Common myeloid progenitor, CD34-positive (primary cell): ENCODE measurements at places on chromosomes 11 and 22.

DNA sequence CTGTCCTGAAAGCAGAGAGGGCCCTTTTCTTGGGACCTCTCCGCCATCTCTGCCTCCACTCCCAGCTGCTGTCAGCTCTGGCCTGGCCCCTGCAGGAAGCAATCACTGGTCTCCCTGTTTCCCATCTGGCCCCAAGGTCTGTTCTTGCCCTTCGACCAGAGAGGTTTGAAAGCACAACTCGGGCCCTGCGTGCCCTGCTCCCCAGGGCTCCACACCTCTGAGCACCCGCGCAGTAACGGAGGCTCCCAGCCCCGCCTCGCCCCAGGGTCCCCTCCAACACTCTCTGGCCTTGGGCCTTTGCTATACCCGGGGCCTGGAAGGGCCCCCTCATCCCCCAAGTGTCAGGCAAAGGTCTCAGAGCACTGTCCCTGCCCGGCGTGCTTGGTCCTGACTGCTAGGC, 7.8 kb upstream of the CD81 start:
- no peak for DNase-seq

GRCh38 chr11:86508604-86509587, 134.2 kb downstream of the CCDC81 start:
- DNase-seq, result no peak

DNA sequence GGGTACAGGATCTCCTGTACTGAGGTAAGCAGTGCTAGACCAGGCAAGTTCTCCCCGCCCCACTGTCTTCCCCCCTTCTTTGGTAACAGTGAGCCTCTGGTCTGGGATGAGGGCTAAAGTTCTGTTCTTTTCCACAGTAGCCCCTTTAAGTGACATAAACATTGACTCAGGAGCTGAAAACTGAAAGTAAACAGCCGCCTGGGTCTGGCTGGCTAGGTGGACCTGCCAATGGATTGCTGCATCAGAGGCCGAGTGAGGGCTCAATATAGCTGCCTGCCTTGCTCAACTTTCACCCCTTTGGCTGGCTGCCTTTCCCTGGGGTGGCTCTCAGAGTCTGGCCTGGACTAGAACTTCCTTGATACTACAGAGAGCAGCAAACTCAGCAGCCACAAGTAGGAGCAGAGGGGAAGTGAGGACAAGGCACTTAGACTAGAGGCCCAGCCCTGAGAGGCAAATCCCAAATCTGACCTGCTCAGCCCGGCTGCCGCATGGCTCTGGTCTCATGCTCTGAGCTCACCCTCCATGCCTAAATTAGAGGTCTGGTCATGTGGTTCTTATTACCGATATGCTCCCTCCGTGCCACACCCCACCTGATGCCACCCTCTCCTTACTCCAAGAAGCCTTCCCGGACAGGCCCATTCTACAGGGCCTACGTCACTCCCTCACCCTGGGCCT, 9.6 kb upstream of the UCP3 start:
- no peak for DNase-seq

DNA sequence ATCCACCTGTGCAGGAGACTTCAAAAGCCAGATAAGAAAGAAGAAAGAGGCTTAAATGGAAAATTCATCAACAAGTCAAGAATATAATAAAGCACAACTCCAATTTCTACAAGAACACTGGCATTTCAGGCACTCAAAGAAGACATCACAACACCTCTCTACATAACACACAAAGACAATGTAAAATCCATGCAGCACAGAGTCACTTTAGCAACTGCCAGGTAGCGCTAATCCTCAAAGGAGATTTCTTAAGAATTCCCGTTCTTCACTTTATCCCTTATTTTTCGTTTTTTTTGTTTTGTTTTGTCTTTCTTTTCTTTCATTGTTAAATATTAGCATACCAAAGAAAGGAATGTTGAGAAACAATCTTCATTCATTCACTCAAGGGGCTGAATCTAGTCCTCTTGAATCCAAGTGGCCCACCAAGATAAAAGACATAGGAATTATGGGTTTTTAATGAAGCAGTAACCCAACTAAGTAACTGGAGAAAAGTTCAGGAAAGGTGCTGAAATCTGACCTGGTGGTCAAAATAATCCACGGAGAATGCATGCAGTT, 95.0 kb downstream of the CADM1 start:
- no peak for DNase-seq

DNA sequence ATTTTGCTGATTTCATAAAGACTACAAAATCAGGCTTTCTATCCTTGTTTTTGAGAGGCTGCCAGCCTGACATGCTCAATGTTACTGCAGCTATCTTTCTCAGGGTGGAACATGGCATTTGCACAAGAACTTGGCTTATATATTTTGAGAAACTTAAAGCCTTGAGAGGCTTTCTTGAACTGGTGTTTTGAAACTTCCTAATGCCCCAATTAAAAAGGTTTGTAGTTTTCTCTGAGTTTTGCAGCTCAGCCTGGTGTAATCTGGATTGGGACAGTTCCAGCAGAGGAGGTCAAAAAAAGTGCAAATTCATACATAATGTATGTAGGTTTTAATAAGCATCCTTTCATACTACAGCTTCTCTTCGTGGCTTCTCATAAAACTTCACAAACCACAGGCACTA, 223.4 kb downstream of the FAM76B start:
- no peak for DNase-seq

DNA sequence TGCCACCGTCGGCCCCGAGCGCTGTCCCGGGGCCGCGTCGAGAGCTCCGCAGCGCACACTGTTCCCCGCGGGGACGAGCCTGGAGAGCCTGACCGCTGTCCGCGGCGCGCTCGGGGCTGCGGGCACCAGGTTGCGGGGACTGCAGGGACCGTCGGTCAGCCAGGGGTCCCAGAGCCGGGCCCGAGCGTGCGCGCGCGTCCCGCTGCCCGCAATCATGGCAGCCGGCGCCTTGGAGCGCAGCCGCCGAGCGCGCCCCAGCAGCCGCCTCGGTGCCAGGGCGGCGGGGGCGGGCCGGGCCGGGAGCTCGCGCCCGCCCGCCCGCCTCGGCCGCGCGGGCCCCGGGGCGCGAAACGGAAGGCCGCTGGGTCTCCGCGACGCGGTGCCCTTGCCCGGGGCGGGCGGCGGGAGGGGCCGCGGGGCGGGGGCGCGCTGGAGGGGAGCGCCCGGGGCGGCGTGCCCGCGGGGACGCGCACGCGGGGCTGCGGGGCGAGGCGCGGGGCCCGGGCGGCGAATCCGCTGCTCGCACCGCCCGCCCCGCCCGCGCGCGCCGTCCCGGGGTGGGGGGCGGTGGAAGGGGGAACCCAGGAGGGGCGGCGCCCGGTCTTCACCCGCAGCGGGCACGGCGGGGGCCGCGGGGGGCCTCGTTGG, 79.4 kb upstream of the PPARA start:
- peak; percentile 50 for DNase-seq

DNA sequence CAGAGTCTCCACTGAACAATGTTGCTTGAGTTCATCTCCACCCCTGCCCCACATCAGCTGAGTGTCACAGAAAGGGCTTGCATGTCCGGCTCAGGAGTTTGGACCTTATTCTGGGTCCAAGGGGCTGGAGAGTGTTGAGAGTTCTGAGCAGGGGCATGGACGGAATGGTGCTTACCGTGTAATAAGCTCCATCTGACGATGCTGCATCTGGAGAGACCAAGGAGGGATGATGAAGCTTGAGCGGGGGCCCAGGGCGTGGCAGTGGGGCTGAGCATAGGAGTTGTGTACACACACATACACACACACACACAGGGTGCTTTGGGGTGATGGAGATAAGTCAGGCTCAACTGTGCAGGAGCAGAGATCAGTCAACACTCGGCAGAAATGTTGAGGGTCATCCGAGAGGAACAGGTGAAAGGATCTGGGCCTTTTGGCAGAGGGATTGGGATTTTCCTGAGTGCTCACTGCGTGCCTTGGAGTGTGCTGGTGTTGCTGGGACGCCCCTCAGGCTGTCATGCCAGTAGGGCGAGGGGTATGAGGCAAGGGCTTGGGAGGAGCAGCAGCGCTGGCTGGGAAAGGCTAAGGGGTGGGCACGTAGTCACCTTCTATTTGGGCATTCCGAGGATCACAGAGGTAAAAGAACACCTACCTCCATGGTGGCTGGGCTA, 2.3 kb downstream of the USP35 start:
- DNase-seq, result no peak

DNA sequence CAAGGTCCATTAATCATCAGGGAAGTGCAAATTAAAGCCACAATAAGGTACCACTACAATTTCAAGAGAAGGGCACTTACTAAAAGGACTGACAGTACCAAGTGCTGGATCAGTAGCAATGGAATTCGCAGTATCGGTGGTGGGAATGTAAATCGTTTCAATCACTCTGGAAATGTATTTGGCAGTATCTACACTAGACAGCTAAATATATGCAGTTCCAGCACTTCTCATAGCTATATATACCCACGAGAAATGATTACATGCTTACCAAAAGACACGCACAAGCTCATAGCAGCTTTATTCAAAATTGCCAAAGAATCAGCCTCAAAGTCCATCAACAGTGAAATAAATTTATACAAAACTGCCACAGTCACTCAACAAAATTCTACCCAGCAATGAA, 4.4 kb upstream of the ZNF280B start:
- no peak for DNase-seq

DNA sequence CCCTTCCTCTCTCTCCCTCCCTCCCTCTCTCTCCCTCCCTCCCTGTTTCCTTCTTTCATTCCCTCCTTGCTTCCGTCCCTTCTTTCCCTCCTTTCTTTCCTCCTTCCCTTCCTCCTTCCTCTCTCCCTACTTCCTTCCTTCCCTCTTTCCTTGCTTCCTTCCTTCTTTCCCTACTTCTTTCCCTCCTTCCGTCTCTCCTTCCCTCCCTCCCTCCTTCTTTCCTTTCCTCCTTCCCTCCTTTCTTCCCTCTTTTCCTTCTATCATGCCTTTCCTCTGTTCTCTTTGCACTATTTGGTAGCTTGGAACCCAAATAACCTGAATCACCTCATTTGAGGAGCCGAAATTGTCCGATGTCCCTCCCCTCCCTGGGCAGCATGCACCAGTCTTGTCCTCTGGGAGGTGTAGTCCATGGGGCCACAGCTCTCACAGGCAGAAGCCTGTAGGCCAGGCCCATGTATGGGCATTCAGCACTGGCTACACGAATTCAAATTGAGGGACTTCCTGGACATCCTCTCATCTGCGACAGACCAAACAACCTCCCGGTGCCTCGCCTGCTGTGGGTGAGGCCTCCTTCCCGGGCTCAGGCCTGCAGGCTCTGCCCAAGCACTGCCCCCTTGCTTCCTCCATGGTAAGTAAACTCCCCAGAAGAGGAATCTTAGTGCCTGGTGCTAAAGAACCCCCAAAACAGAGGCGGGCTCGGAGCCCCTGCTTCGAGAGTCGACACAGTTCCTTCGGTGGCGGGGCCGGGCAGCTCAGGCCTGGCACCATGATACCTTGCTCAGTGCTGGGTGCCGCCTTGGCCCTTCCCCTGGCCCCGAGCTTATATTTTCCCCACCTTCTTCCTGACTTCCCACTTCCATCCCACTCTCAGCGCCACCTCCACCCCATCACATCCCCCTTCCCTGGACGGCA, 454.1 kb upstream of the CADM1 start:
- no peak for DNase-seq

- DNase-seq, result no peak
These were observed 52.3 kb downstream of the RTL6 start for GRCh38 chr22:44445731-44446130.

DNA sequence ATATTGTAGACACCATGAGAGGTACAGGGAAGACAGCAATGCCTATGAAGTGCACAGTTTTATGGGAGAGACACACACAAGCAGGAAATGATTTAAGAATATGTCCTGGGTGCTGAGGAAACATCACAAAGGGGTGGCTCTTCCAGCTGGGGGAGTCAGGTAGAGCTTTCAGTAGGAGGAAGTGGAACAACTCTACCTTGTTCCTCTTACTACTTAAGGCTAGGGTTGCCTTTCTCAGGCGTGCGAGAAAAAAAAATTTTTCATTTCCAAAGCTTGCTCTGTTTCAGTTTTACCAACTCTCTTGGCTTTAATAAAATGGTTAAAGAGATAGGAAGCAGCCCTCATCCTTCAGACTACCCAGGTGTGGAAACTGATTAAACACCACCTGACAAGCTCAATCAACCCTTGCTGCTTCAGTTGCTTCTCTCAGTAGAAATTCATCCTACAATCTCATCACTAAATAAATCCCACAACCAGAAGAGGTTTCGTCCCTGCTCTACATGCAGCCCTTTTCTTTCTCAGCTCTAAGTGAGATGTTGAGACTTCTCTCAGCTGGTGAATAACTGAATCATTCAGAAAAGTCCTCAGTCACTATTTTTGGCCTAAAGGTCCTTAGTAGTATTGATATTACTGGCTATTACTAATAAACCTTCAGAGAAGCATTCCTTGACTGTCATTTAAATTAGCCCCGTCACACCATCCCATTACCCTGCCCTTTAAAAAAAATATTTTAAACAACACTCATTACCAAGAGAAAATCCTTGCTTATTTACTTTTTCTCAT, 5.9 kb downstream of the ABTB2 start:
- no peak for DNase-seq

GRCh38 chr11:116553482-116553881, 219.3 kb downstream of the BUD13 start:
- no peak for DNase-seq

DNA sequence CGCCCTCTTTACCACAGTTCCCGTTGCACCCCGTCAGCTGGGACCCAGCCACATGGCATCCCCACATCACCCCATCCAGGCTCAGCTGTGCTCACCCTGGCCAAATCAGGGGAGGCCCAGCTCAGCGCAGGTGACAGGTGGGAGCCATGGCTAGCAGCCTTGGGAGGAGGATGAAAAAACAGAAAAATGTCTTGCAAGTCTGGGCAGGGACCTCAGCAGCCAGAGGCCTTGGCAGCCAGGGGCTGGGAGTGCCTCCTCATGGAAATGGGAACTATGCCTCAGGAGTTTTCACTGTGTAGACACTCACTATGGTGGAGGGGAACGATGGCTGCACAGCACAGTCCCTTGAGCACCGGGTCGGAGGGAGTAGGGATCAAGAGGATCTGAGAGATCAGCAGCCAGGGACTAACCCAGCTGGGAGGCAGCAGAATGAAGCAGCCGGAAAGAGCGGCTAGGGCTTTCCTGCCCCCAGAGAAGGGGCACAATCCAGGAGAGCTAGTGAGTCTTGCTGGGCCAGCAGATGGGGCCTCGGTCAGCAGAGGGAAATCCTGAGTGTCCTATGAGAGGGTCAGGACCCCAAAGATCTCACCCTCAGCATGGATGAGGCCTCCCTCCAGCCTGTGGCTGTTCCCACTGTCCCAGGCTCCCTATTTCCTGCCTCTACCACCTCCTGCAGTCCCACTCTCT, 6.2 kb upstream of the FTH1 start:
- DNase-seq, result no peak

GRCh38 chr11:75029836-75030631, 41.3 kb downstream of the NEU3 start:
- DNase-seq, result no peak

GRCh38 chr22:40422558-40423309, 52.3 kb downstream of the SGSM3 start:
- no peak for DNase-seq

DNA sequence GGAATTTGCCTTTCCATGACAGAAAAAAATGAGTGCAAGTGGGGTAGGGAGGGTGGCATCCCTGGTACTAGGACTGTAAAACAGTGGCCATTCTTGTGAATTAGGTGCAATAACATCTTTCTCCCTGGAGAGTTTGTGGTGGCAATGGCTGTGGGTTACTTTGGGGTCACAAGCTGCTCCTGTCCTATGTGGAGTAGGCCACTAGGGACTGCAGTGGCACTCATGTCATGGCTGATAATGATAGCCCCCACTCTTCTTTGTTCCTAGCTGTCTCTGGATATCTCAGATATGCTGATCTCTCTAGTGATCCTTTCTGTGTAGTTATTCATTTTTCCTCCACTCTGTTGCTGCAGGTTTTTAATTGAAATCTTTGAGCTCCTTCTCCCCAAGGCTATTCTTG, 270.5 kb upstream of the CHORDC1 start:
- no peak for DNase-seq

- no peak for DNase-seq
These were observed 57.9 kb downstream of the RAB38 start for GRCh38 chr11:88117281-88117858.

GRCh38 chr11:70524096-70524922, 126.0 kb downstream of the CTTN start:
- DNase-seq, result no peak
